ENCODE measurements at places on chromosomes 1 and 21.

- peak; percentile 97 for DNase-seq
Observed at GRCh38 chr1:22451702-22452480, at the start of gene ZBTB40. Gene ZBTB40 (plus strand): TSS chr1:22451851. CDS start chr1:22489949, 38,098 bp downstream.

GRCh38 chr1:201427963-201428362, 6.4 kb upstream of the TNNI1 start:
- DNase-seq, result no peak

DNA sequence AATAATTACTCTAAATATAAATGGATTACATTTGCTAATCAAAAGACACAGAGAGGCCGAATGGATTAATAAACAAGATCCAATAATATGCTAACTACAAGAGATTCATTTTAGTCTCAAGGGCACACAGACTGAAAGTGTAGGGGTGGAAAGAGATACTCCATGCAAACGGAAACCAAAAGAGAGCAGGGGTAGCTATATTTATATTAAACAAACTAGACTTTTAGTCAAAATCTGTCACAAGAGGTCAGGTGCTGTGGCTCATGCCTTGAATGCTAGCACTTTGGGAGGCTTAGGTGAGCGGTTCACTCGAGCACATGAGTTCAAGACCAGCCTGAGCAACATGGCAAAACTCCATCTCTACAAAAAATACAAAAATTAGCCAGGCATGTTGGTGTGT, 33.6 kb upstream of the DISP1 start:
- DNase-seq, result no peak

- DNase-seq, result no peak
Observed at GRCh38 chr1:85689775-85690404, 18.3 kb downstream of the ZNHIT6 start.

GRCh38 chr1:101496109-101496508, 259.3 kb downstream of the S1PR1 start:
- no peak for DNase-seq

- DNase-seq, result peak; percentile 30
Observed at GRCh38 chr1:179706339-179706941, 36.7 kb upstream of the FAM163A start.

DNA sequence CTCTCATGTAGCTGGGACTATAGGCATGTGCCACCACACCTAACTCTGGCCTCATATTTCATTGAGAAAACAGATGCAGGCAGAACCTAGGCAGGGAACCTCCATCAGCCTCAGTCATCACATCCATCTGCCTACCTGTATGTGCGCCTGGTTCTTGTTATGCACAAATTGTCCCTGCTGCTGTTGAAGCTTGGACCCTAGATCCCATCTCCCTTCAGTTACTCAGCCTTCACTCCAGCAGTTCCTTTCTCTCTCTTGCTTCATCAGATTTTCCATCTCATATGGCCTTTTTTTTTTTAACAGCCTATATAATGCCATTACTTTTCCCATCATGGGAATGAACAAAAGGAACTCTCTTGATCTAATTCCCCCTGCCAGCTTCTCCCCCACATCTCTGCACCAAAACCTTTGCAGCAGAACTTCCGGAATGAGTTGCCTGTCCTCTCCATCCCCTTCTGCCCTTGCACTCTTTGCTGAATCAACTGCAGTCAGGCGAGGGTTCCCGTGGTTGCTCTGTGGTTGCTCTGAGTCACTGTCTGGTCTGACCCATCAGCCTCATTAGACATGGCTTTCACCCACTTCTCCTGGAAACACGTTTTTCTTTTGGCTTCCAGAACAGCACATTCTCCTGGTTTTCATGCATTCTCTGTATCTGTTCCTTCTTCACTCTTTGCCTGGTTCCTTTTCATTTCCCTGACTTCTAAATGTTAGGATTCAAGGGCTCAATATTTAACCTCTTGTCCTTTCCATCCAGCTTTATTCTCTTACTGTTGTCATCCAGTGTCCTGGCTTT, 41.5 kb downstream of the UBE4B start:
- peak; percentile 35 for DNase-seq

DNA sequence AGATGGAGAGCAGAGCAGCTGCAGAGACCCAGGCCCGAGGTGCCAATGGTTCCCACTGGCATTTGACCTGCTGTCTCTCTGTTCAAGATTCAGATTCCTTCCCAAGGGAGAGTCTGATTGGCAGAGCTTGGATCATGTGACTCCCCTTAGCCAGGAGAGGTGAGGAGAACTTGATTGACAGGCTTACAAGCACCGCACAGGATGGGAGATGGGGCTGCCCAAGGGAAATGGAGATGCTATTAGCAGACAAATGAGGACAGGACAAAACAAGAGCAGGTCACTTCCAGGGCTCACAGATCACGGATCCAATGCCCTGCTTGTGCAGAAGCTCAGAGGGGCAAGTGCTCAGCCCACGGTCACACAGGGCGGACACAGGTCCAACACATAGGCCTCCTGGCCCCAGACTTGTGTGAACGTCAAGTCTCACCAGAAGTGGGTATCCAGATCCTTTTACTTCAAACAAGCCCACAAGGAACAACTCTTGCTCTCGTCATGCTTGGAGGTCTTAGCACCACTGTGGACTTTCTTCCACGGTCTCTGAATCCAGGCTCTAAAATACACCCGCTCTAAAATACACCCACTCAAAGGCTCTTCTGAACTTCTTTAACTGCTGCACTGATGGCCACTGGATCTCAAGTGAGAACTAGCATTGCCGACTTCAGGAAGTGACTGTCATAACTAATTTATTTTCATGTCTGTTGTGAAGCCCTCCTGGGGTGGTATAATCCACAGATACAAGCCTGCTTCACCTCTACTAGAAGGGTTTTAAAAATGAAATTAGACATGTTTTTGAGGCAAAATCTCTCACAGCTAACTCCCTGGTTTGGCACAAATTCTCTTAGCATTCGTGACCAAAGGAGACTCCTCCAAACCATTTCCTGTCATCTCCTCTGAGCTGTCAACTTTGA, 274.9 kb downstream of the RRAGC start:
- no peak for DNase-seq

DNA sequence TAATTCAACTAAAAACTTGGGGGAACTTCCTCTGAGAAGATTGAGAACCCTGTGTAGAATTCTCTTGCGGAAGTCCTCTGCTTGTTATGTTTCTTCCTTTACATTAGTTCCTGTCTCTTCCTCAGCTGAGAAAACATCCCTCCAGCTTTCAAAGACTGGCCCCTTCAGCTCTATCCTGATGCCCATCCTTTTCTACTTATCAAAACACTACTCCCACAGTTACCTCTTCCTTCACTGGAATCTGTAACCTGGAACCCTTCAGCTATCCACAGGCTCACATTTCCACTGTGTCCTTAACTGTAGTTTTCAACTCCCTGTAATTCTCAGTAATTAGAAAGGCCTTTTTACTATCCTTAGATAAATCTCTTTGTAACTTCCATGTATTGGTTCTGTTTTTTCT, 6.0 kb upstream of the DEDD start:
- DNase-seq, result no peak

GRCh38 chr1:92940541-92940940, 20.7 kb downstream of the DIPK1A start:
- no peak for DNase-seq

DNA sequence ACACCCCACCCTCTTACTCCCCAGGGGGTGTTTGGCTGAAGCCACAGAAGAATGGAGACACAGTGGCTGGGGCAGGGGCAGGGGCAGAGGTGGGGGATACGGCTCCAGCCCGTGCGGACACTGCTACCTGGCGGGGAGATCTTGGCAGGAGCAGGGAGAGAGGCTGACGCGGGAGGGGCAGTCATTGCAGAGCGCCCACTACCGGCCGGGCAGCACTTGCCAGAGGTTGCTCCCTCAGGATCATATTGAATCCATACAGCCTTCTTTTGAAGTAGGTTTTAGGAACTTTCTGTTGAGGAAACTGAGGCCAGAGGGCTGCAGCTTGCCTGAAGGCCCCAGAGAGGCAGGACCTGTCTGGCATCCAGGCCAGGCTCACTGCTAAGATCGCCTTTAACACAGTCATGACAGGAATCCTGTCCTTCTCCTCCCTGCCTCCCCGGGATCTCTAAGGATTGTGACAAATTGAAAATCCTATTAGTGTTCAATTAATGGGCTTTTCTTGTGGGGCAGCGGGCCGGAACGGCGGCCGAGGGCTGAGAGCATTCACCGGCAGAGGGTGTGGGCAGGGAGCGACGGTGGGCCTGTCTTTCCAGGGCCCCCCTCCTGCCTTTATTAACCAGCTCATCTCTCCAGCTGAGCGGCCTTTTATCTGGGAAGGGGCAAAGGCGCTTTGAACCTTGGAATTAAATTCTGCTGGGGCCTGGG, 65.5 kb upstream of the WNT4 start:
- DNase-seq, result no peak

GRCh38 chr1:62790716-62791115, 6.8 kb downstream of the ATG4C start:
- no peak for DNase-seq

GRCh38 chr21:36431252-36431651, 46.1 kb downstream of the CHAF1B start:
- DNase-seq, result no peak

DNA sequence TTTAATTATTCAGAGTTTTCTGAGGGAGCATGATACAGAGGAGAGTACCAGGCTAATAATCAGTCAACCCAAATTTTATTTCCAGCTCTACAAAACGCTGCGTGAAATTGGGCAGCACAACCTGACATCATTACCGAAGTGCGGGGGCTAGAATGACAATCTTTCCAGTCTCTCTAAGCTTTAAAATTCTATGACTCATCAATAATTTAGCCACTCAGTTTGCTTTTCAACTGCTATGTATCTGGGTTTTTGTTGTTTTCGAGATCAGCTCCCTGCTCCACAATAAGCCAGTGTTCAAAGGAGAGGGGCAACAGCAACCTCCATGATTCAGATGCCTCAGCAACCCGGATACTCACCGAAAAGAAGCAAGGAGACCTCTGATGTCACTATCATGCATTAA, 13.9 kb downstream of the SORT1 start:
- DNase-seq, result no peak

- DNase-seq, result no peak
Observed at GRCh38 chr1:39081271-39082009, 55.3 kb downstream of the NDUFS5 start.

GRCh38 chr1:164589961-164590507, 31.1 kb downstream of the PBX1 start:
- no peak for DNase-seq

DNA sequence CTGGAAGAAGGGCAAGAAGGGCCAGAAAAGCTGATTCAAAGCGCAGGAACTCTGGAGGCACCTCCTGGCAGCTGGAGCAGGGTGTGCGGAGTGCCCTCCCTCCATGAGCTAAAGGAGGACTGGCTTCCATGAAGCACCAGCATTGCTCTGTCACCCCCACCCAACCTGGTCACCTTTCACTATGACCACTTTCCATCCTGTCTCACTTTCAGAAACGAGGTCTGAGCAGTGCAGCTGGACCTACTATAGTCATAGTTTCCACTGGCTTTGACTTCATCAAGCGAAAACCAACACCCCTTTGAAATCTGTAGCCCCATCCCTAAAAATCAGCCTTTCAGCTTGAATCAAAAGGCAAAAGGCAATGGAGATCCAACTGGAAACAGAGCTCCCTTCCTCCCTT, 84.8 kb upstream of the CACNA1E start:
- no peak for DNase-seq

GRCh38 chr1:190192627-190193026, 285.0 kb downstream of the BRINP3 start:
- DNase-seq, result no peak

GRCh38 chr1:31182352-31182751, 57.3 kb downstream of the NKAIN1 start:
- peak; percentile 63 for DNase-seq

- DNase-seq, result no peak
Observed at GRCh38 chr1:209673631-209674417, 1.4 kb upstream of the G0S2 start.

DNA sequence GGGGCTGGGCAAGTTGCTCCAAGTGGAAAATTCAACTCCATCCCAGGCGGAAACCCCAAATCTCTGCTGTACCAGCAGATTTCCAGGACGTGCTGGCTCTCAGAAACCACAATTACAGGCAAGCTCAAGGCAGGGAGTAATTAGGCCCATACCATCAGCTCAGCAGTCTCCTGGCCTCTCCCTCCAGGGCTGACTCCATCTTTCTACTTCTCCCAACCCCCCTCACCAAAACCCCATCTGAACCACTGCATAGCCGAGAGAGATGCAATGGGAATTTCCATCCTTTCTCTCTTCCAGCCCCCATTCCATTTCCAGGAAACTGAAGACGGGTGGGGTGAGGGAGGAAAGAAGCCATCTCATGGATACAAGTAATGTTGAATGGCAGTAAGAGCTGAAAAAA, 41.2 kb downstream of the ARHGEF11 start:
- no peak for DNase-seq

DNA sequence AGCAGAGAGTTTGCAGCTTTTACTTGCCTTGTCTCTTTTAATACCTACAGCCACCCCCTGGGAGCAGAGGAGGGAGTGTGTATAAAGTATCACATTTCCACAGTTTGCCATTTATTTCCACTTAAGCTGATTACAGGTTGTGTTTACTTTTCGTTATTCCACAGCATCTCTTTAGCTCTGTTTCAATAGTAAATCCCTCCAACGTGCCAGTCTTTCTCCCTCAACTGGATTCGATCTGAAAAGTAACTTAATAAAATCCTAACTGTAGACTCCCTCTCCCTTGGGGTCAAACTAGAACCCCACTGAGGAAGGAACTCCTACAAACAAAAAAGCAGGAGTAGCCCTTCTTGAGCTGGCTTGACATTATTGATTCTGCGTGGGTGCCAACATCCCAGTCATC, 3.1 kb upstream of the FCGR2A start:
- DNase-seq, result no peak

- no peak for DNase-seq
Observed at GRCh38 chr1:172356620-172357019, 63.9 kb upstream of the C1orf105 start.

- DNase-seq, result no peak
Observed at GRCh38 chr1:244050014-244050834, 859 bp upstream of the ZBTB18 start.

GRCh38 chr1:24111262-24111995, 506 bp downstream of the MYOM3 start:
- DNase-seq, result no peak

GRCh38 chr1:27011976-27012563, 580 bp downstream of the TENT5B start:
- DNase-seq, result no peak

GRCh38 chr21:45499970-45500577, 42.2 kb downstream of the SLC19A1 start:
- no peak for DNase-seq

- DNase-seq, result no peak
Observed at GRCh38 chr1:224668984-224669383, 52.9 kb downstream of the CNIH3 start.

DNA sequence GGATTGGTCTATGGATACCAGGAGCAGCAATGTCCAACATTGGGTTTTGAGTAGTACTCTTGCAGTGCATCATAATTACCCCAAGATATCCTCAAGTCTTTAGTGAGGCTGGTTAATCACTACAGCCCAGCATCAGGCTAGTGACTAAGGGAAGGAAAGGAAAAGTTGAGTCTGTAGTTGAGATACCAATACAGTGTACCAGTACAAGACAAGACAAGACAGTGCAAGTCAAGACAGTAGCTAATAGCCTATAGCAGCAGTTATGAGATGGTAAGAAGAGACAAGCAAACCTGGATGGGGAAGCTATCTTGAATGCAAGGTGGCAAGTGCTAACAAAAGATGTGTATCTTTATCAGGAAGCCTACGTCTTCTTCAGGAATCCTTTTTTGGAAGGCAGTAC, 13.3 kb upstream of the GNG12 start:
- DNase-seq, result no peak
